ENCODE measurements at places on chromosomes 3 and 15.

DNA sequence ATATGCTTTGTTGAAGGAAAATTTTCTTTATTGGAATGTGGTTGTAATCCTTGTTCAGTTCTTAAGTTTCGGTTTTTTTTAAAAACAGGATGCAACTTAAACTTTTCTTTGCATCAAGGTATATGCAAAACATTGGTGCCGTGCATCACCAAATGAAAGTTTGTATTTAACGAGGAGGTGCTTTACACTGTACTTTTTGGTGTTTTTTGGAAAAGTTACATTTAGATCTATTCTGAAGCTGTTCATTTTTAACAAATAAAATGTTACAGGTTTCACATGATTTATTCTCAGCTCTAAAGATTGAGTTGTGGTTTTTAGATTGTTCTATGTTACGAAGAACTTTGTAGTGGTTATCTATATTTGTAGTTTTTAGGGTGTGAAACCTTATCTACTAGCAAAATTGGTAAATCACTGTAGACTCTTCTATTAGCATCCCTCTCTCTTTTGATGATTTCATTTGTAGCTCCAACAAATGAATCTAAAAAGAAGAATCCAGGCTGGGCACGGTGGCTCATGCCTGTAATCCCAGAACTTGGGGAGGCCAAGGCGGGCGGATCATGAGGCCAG, 7.0 kb upstream of the LRCH3 start:
- no peak for DNase-seq

DNA sequence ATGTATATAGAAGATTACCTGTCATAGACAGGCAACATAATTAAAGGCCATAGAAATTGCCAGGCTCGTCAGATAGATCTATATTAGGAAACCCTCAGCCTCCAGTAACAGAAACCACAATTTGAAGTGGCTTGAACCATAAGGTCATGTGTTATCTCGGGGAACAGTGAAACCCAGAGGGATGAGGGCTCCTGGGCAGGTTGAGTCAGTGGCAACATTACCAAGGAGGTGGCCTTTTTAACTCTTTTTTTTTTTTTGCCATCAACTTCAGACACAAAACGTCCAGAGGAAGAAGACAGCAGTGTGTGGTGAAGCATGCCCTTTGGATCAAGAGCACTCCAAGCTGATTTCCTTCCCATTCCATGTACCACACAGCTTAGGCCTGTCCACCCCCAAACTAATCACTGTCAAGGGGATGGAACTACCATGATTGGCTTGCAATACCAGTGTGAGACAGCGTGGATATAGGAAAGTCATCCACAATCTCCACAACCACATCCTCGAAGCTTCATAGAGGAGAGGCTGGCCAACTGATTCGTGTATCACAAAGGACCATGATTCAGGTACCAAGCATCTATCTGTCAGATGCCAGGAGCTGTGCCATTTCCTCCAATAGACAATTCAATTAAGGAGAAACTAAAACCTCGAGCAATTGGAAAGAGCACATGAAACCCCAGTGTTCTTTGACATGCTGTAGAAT, 999 bp upstream of the KIF7 start:
- DNase-seq = no peak

DNA sequence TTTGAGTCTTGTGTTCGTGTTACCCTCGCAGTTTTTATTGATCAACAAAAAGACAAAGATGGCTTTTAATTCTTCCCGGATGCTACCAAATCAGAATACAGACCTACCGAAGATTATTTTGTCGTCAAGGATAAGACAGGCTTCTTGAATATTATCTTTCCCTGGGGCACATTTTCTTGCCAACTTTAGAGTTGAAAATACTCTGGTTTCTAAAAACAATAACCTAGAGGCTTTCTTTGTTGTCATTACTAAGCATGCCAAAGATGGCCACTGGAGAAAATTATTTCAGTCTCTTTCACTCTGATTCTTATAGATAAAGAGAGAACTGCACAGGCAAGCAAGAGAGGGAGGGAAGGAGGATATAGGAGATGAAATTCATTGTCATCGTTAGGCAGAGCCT, 33.9 kb downstream of the OXNAD1 start:
- DNase-seq = no peak

GRCh38 chr3:194475978-194476377, 10.8 kb downstream of the ATP13A3 start:
- DNase-seq = no peak

DNA sequence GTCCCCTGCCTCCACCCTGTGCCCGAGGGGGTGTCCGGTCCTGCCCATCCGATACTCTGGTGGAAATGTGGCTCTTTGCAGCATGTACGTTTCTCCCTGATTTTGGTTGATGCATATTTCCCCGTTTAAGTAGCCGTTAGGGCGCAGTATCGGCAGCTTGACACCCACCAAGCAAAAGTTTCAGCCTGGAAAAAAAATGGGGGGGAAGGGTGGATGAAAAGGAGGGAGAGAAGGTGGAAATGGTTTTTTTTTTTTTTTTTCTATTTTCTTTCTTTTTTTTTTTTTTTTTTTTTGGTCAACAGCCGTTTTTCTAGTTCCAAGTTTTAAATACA, 1.3 kb downstream of the RAP2B start:
- DNase-seq = no peak

GRCh38 chr3:72614394-72615074, 233.7 kb downstream of the SHQ1 start:
- DNase-seq = no peak
